ENCODE measurements at places on chromosomes 2 and 18.
A peak's percentile ranks its signal among the peaks of the same experiment; 100 is the strongest.

DNA sequence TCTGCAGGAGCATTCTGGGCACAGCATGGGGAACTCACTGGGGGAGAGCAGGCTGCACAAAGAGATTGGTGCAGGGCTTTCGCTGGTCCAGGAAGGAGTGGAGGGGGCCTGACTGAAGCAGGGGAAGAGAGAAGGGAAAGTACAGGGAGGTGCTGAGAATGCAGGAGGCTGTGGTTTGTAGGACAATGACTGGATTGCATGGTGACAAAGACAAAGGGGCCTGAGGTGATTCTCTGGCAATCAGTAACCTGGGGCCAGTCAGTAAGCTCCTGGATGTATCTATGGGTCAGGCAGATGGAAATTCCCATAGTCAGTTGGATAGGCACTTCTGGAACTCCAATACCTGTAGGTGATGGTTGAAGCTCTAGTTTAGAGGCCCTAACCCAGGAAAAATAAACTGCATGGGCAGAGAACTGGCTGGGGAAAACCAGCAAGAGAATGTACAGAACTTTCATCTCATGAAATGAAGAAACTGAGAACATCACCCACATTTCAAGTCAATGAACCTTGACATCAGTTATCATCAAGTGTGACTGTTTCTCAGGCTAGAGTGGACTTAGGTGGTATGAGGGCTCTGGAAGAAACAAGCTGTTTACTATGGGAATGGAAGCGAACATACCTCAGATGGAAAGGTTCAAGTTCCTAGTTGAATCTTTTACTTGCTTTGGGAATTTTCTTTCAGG, 193.2 kb downstream of the TPGS2 start:
- DNase-seq = no peak

- no peak for DNase-seq
Measured at GRCh38 chr18:26763446-26764110, 101.9 kb downstream of the AQP4 start.

- DNase-seq = no peak
Measured at GRCh38 chr2:139000131-139000785, 220.1 kb upstream of the NXPH2 start.

DNA sequence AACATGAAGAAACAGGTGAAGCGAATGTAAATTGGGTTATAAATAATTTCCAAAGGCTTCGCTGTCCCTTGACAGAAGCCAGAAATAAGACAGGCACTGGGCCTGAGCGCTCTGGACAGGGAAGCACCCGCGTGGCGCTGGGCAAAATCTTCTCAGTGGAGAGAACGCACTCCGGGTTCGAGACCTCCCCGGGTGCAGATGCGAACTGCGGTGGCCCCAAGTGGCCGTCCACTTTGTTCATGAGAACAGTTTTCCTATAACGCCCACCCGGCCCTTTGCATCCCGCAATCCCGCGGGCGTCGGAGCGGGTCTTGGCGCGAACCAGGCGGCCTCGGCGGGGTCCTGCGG, 651 bp upstream of the DPYSL5 start:
- no peak for DNase-seq

DNA sequence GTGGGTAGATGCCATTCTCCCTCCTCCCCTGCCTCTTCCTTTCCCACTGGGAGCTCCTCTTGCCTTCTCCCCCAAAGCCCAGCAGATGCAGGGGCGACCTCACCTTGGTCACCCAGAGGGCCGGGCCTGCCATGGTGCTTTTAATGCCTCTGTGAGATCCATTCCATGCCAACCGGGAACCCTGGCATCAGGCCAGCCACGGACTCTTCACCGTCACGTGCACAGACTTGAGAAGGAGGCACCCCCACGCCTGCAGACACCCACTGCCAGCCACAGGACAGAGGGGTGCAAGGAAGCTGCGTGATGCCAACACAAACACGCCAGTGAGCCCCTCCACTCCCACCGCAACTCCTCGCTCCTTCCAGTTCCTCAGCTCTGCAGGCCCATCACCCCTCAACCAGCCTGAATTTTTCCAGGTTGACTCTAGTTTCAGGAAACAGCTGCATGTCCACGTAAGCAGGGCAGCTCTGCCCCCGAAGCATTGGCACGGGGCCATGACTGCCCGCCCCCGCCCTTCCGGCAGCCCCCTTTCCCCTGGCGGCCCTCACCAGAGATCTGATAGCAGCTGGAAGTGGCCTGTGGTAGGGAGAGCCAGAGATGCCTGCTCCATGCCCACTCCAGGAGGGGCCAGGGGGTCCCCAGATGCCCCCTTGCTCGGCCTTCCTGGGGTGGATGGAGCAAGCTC, 50.8 kb downstream of the DNMT3A start:
- peak; percentile 49 for DNase-seq

DNA sequence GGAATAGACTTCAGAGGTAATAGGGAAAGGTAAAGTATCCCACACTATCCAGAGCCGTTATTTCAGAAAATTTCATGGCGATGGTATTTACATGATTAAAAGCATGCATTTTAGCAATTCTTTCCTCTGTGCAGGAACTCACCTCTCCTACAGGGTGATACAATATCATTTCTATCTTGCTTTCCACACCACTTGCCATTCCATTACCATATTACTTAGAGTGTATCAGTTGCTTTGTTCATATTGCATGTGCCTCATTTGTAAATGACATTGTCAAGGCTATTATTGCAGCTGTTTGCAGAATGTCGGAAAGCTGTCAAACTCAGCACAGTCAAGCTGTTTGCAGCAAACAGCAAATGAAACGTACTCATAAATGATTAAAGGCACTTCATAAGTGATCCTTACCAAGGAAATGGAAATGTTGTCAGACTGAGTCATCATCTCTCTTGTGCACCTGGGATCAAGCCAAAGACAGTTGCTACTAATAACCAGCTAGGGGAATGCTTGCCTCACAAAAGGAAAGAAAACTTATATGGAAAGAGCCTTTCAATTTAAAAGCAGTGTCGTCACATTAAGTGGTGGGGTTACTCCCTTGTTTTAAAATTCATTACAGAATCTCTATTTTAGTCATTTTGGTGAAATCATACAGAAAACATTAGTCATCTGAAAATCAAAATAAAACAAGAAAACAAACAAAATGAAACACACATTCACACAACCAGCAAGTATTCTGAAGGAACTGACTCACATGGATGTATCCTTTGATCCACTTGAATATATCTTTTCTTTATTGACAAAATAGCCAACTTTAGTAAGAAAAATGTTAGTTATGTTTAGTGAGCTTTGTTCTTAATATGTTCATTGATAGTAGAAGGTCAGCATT, 1064.1 kb upstream of the CNTNAP5 start:
- no peak for DNase-seq

DNA sequence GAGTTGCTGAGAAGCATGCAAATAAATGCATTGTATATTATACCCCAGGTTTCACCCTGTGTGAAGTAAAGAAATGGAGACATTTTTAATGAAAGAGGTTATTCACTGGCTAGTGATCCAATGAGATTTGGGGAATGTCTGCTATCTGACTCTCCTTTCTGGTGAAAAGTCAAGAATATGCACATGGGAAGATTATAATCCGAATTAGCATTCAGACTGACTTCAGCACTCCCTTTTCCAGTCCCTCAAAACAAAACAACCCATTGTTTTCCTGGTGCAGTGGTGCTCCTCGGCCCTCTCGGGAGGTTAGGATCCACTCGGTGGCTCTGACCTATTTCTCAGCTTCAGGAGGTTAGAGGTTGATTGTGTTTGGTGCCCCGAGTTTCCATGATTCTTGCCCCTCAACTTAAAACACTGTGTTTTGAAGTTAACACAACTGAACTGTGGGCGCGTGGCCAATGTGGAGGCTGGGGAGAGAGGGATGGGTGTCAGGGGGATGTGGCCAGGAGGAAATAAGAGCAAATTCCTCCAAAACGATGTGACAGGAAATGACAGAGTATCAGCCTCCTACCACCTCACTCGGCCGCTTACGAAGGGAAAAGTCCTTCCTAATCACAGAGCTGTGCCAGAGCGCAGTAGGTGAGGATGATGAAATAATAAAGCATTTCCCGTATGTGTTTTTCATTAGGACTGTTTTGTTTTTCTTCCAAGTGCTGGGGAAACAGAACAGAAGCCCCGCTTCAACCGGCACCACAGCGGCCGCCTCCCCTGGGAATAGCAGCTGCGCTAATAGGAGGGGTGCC, 440.1 kb downstream of the MTX2 start:
- DNase-seq = no peak

DNA sequence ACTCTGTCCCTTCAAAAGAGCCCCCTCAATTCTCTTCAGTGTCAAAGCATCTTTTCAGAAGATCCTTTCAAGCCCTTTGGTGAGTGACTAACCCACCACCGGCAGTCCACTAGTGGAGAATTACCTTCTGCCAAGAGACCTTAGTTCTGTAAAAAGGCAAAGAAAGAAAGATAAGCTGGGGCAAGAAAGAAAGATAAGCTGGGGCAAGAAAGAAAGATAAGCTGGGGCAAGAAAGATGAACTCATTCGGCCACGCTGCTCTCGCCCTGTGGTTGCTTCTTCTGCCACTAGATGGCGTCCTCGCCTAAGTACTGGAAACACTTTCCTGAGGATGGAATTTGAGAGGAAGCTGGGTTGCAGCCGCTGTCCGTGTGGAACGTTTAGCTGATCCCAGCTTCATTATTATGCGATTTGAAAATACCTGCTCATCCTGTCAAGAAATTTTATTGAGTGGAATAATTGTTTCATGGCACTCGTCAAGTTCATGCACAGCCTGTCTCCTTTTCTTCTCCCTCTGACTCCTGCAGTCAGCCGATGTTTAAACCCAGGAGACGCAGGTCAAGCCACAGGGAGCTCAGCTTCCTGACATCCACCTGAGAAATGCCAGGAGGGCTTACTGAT, 17.3 kb upstream of the ANXA4 start:
- DNase-seq = peak; percentile 67

GRCh38 chr2:151306621-151307020, 17.2 kb upstream of the NMI start:
- no peak for DNase-seq

GRCh38 chr2:200039724-200040650, 84.6 kb downstream of the MAIP1 start:
- DNase-seq = no peak

DNA sequence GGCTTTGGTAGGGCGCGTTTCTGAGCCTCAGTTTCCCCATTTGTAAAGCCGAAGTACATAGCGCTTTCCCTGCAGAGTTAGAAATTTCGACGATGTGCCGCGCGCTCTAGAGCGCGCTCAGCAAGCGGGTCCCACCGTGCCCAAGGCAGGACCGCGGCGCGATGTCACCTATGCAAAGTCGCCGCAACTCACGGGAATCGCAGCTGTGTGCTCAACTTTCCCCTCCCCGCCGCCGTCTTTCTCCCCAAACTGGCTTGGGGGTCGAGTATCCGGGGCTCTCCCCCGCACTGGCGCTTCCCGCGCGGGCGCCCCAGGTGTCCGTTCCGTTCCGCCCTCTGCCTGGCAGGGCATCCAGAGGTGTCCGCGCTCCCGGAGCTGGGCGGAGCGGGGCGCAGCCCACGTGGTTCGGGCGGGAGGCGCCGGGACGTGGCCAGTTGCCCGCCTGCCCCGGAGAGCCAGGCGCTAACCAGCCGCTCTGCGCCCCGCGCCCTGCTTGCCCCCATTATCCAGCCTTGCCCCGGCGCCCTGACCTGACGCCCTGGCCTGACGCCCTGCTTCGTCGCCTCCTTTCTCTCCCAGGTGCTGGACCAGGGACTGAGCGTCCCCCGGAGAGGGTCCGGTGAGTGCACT, at the start of gene MLPH:
Gene MLPH (plus strand): TSS at position 433 of the 630 bp plus-strand sequence. CDS start 6,176 bp downstream, outside the sequence.
- peak; percentile 79 for DNase-seq

DNA sequence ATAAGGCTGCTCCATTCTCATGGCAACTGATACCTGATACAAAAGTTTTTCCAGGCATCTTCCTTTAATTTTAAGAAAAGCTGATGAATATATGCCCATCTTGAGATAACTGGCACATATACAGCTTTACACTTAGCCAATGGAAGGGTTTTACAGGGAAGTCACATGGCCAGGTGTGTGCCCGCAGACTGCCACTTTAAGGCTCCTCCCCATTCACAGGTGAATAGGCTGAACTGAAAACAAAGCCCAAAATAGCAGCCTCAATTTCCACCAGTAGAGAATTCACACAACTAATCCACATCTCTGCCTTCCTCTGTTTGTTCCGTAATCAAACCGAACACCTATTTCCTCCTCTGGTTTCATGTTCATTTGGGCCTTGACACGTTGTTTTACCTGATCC, 9.8 kb upstream of the ME2 start:
- DNase-seq = no peak

DNA sequence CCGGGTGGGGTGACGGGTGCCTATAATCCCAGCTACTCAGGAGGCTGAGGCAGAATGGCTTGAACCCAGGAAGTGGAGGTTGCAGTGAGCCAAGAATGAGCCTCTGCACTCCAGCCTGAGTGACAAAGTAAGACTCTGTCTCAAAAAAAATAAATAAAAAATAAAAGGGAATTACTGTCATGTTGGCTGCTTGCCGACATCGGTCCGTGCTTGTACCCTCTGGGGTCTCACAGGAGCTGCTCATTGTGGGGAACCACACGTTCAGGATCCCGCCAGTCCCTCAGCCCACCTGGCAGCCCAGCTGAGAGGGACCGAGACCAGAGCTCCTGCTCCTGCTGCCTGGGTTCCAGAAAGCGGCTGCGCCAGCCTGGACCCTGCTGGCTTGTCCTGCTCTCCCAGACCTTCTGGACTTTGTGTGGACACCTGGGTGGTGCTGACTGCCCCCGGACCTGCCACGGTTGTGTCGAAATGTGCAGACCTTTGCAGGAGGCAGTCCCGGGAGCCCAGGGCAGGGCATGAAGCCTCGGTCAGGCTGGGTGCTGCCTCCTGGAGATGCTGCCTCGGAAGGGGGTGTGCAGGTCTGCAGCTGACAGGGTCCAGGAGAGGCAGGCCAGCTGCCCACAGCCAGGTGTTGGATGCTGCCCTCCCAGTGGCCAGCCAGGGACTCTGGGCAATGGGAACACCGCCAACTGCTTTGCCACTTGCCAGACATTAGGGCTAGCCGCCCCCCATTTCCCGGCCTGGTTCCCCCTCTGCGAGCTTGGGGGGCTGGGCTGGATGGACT, 16.4 kb downstream of the KLF11 start:
- DNase-seq = no peak

Data from right kidney (tissue), 9 donors.